Retina (tissue), 1 donor: ENCODE measurements at places on chromosomes 11 and 22.

GRCh38 chr11:86143087-86144030, 74.5 kb upstream of the PICALM start:
- no peak for DNase-seq

DNA sequence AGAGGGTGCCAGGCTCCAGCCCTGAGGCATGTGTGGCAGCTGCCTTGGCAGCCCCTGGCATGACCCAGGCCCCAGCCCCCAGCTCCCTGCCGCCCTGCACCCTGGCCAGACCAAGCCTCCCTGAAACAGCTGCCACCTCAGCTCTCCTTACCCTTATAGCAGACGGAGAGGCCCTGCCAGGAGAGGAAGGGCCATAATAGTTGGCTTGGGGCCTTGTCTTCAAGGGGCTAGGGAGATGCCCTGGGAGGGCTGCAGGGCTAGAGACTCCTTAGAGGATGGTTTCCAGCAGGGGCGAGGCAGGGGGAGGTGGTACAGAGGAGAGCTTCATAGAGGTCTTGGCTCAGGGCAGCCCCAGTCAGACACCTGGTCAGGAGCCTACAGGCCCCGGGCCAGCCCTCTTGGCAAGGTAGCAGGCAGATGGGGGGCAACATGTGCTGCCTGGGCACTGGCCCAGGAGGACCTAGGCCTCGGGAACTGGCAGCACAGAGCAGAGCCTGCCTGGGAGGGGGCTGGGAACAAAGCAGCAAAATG, 13.0 kb downstream of the SMTN start:
- no peak for DNase-seq

GRCh38 chr22:38618682-38619081, 37.5 kb downstream of the FAM227A start:
- DNase-seq = no peak

DNA sequence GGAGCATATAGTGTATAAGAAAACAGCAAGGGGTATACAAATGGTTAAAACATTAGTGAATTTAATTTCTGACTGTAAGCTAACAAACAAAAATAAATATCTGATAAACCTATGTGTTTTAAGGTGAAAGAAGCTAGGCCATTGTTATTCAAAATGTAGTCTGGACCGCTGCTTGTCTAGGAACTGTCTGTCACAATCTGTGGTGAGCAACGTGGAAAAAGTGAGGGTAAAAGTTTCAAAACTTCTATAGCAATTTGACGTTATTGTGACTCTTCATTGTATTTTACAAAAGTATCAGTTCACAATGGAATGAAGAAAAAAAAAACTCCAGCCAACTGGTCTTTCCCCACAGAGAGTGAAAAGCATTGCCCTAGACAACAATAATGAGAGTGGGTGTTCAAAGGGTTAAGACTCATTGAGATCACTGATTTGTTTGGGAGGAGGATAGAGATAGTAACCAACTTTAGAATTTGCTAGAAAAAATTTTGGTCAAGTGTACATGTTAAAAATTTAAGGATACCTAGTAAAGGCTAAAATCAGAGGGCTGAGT, 79.1 kb downstream of the UVRAG start:
- no peak for DNase-seq

DNA sequence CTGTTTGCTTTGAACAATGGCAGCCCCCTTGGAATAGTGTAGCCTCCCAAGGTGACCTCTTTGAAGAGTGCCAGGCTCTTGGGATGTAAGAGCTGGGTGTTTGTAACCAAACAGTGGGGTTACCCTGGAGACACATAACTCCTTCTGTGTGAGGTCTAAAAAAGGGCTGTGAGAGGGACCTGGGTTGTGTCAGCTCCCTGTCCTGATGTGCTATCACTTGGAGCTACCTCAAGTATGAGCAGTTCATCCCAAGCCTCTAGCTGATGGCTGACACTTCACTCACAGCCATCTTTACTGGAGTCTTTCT, 40.2 kb downstream of the TSPAN18 start:
- no peak for DNase-seq

DNA sequence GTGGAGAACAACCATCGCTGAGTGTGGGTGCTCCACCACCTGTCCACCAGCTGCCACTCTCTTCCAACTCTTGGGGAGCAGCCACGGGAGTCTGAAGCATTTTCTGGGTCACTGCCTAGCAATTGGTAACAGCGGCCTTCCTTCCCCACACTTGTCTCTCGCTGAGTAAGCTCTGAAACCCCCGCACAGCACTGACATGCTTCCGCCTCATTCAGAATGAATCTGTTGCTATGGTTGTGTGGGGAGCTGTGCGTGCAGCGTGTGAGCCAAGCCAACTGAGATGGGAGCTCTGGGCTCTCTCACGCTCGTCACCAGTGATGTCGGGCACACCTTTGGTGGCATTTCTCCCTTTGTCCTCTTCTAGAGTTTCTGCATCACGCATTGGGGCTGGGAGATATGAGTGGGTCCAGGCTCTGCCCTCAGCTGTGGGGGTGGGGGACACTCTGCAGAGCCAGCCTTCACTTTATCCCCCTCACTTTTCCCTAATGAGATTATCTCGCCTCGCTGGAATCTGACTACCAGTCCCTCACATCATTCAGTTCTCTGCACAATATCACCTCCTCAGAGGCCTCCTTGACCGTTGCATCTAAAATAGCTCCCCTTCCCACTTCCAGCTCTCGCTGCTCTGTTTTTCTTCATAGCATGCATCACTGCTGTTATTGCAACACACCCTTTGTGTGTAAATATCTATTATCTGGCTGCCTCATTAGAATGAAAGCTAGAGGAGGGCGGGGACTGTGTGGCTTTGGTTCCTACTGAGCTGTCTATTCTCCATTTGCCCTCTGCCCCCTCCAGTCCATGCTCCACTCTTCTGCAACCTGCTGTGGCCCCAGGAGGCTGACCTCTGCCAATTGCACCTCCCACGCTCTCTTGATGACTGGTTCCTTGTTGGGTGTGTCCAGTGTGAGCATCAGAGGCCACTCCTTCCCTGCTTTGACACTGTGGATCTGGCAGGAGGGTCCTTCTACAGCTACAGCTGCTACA, 569.9 kb upstream of the CADM1 start:
- DNase-seq = peak; percentile 89

DNA sequence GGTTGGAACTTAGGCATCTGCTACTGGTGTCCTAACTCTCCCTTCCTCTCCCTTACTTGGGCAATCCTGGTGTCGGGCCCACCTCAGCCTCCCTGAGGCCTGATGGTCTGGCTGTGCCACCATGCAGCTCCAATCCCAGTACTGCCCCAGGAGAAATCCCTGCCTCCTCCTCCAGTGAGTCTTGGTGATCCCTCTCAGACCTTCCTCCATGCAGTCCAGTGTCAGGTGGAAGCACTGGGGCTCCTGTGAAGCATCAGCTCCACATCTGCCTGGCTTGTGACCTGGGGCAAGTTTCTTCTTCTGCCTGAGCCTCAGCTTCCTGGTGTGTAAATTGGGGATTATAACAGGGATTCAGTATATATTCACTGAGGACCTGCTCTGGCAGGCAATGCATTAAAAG, 1.8 kb upstream of the PELI3 start:
- DNase-seq = no peak

GRCh38 chr22:37765498-37765897, 42.2 kb upstream of the GCAT start:
- no peak for DNase-seq

- no peak for DNase-seq
Measured at GRCh38 chr11:13884158-13884799, 78.2 kb upstream of the SPON1 start.

DNA sequence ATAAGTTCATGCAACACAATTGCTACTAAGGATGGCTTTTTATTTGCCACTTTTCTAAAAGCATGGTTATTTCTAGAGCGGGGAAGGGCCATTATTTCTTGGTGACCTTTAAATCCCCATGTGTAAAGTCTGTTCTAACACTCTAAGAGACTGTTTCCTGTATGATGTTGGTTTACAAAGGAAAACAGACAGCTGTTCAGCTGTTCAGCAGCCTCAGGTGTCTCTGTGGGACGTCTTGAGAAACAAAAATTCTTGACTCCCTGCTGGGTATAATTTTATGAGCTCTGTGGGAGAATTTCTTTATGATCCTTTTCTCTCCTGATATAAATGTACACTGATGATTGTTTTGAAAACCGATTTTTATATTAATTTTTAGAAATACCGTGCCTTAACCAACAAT, 13.9 kb downstream of the MUC15 start:
- DNase-seq = no peak

- DNase-seq = no peak
Measured at GRCh38 chr22:26842103-26842502, 184.7 kb downstream of the MIAT start.

DNA sequence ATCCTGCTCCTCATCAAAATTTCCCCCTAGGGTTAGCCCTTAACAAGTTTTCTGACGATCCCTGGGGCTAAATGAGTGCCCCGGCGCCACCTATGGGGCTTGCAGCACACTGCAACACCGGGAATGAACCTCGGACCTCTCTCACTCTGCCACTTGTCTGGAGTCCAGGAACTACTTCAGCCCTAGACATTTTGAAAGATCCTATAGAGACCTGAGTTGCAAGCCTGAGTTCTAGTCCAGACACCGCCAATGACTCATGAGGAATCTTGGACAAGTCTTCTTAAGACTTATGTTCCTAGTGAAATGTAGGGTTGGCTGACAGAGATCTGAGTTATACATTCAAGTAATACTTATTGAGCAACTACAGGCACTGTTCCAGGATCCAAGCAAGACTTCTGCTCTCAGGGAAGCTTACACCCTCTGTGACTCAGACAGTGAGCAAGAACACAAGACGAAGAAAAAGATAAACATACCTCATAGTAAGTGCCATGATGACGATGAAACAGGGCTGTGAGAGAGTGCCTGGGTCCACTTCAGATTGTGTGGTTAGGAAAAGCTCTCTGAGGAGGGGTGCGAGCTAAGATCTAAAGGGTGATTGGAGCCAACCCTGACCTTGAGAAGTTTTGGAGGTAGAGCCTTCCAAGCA, 10.2 kb upstream of the STK33 start:
- DNase-seq = peak; percentile 33

DNA sequence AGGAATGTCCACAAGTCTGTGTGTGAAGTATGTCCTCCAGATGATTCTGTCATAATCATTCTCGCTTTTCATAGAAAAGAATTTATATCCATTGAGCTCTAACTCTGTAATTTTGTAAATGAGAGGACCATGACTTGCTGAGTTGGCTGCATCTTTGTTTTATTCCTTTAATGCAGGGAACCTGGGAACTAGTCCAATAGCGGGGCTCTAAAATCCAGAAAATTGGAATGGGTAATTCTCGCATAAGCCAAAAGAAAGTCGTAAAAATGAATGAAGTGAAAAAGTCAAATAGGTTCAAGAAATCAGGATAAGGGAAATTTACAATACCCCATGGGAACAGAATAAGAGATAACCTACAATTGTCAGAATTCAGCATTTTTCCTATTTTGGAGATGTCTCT, 232.5 kb downstream of the RAB38 start:
- no peak for DNase-seq

- DNase-seq = peak; percentile 58
Measured at GRCh38 chr22:43269246-43269645, 73.9 kb downstream of the SCUBE1 start.

- DNase-seq = no peak
Measured at GRCh38 chr22:47102081-47102480, 339.6 kb downstream of the TBC1D22A start.

DNA sequence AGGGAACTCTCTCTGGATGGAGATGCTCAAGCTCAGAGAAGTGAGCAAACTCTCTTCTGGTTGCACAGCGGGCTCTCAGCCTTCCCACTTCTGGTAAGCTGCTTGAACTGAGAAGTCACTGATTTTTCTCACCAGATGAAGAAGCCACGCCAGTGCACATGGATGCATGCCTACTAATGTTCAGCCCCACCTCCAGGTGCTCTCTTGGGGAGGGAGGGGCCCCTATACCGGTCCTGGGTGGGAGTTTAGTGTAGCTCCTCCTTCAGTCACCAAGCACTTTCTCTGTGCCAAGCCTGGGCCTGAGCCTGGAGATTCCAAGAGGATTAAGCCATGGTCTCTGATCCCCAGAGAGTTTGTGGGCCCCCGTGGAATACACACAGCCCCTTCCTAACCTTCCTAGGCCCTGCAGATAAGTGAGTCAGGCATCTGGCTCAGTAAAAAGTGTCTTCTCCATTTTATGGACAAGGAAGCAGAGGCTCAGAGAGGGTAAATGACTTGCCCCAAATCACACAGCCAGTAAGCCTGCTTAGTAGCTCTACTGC, 142.2 kb downstream of the ST3GAL4 start:
- no peak for DNase-seq

GRCh38 chr11:114293201-114293711, 2.9 kb upstream of the NNMT start:
- no peak for DNase-seq

DNA sequence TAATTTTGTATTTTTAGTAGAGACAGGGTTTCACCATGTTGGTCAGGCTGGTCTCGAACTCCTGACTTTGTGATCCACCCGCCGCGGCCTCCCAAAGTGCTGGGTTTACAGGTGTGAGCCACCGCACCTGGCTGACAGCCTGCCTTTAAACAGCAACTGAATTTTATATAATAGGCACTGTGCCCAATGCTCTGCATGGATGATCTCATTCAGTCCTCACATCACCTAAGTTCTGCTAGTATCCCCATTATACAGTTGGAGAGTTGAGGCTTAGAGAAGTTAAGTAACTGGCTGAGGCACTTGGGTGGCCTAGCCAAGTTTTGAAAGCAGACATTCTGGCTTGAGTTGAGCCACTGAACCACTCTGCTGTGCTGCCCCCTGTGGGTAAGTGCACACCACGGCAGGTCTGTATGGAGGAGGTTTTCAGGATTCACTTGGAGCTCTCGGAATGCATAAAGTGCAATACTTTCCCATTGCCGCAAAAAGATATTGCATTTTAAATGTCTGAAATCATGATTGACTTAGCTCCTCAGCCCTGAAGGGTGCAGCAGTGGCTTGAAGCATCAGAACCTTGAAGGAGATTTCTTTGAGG, 112.4 kb downstream of the LDLRAD3 start:
- peak; percentile 32 for DNase-seq

GRCh38 chr22:40430991-40431390, 60.6 kb downstream of the SGSM3 start:
- DNase-seq = no peak

GRCh38 chr22:27292542-27293299, 508.8 kb downstream of the MN1 start:
- DNase-seq = no peak
